Coronary artery (tissue), 2 donors: ENCODE measurements at places on chromosomes 7 and 10.

DNA sequence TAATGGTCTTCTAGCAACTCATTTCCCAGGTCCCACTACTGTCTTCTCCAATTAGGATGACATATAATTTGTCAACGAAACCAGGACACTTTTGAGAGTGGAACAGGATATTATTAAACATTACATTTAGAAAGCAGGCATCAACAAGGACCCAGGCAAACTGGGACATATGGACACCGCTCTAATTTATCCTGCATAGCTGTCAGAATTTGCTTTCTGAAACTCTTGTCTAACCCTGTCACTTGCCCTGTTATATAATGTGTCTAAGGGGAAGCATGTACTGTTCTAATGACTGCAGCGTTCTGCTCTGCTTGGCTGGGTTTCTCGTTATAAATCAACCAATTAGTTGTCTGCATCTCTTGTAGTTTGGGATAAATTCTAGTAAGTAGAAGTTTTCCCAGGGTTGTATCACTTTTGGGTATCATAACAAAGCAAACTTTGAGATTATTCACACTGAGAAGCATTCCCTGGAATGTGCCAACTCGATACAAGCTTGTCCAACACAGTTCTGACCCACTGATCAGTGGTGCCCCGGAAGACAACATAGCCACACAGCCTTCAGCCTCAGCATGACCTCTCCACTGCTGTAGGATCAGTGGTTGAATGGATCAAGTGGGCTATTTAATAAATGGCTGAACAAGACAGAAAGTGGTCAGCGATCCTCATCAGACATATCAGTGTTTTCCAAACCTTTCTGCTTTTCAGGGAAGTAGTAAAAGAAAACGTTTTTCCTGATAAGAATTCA is 228.1 kb downstream of the KIF20B start:
- no peak for DNase-seq

DNA sequence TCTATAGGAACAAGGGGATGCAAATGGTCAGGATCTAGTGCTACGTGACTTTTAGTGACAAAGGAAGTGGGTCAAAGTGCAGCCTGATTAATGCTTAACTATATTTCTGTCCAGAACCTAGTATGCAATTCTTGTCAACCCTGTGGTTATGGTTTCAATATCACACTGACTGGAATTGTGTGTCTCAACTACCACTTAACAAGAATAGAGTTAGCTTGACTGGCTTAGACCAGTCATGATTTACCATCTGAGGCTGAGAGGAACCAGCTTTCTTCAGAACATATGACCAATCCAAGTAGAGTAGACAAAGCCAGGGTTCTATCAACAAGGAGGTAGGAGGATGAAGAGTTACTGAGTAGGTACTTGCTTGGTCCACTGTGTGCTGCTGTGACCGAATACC is 54.4 kb downstream of the MYPN start:
- DNase-seq: no peak

GRCh38 chr10:21230219-21230618 is 295.3 kb downstream of the SKIDA1 start:
- no peak for DNase-seq

DNA sequence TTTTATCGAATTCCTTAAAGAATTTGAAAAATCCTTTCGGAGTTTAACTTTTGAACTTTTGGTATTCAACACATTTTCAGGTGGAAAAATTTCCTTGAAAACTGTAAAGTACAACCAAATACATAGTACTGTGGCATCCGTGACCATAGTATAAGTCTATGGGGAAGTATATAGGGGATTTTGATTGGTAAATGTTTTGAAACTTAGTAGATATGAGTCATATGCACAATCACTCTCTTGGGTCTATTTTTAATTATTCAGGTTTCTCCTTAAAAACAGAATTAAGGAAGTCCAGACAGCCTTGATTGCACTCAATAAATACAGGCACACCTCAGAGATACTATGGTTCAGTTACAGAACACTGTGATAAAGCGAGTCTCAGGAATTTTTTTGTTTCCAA is 64.2 kb downstream of the AVL9 start:
- DNase-seq: no peak

- DNase-seq: no peak
Observed at GRCh38 chr7:98085674-98086073, 21.0 kb upstream of the LMTK2 start.

- no peak for DNase-seq
Observed at GRCh38 chr10:119668461-119668860, 17.3 kb downstream of the BAG3 start.
